ENCODE measurements at places on chromosomes 1 and 21.

- no peak for DNase-seq
Observed at GRCh38 chr1:83996621-83997020, 2.3 kb downstream of the TTLL7 start.

DNA sequence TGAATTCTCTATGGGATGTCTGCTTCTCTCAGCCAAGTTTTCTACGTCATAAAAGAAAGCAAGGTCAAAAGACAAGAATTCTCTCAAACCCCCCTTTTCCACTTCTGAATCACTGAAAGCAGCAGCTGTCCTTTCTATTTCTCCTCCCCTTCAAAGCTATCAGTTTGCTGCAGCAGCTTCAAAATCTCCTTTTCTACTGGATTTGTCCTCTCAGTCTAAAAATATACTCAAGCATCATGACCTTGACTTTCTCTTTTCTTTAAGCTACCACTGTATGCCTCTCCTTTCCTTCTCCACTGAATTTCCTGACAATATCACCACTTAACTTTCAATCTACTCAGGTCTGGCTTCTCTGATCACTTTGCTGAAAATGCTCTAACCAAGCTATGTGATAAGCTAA, 1.9 kb downstream of the WDR64 start:
- no peak for DNase-seq

DNA sequence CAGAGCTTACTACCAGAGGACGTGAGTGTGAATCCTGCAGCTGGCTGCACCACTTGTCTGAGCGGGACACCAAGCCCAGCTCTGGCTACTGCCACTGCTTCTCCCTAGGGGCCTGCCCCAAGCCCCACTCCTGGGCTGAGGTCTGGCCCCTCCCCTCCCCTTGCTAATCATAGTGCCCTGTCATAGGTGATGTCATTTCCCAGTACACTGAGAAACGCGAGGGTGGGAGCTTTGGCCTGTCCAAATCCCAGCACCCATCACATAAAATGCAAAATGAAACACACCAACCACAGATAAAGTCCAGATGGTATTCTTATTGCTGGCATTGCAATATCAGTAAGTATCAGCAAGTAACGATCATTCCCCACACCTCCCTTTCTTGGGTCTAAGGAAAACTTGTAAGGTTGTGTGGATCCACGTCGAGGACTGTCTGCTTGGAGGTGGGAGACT, 77.7 kb downstream of the TOMM20 start:
- DNase-seq, result no peak

DNA sequence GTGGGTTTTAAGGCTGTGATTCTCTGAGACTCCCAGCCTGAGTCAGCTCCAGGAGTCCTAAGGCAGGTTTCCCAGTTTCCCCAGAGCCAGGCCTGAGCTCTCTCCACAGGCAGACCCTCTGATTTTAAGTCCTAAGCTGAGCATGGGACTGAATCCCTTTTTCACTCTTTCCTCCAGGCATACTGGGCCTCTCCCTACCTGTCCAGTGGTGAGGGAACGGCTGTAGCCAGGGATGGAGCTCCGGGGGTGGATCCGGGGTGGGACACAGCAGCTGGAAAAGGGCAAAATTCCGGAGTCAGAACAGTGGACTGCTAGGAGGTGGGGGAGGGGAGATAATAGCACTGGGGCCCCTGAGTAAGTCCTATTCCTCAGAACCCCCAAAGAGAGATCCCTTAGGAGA, 30.0 kb downstream of the DLGAP3 start:
- no peak for DNase-seq

- DNase-seq, result no peak
Observed at GRCh38 chr21:17472592-17473271, 40.1 kb upstream of the CXADR start.

DNA sequence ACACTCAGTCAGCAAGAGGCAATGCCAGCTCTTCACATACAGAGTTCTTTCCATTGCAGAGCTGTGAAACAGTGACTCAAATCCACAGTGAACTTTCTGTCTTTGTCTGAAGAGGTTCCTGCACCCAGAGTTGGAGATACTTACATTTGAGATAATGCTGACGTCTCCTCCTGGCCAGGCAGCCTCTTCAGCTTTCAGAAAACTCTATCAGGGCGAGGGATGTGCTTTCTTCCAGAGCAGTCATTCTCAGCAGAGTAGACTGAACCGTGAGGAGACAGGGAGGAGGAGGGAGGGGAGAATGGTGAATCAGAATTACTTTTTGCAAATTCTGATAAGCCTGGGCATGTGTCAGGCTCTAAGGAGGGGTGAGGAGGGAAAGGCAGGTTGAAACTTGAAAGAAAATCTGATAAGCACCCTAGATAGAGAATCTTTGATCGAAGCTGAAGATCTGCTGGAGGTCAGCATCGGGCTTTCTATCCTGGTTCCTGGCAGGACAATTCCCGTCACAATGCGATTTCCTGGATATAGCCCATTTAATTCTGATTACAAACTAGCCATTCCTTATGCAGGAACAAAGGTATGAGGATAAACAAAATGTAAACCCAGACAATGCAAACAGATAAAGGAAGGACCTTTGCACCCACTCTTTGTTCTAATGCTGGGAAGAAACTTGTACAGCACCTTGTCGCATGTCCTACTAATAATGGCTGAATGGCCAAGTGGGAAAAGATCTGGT, 18.9 kb upstream of the NID1 start:
- DNase-seq, result no peak

GRCh38 chr1:70509996-70510876, 99.2 kb downstream of the CTH start:
- no peak for DNase-seq

DNA sequence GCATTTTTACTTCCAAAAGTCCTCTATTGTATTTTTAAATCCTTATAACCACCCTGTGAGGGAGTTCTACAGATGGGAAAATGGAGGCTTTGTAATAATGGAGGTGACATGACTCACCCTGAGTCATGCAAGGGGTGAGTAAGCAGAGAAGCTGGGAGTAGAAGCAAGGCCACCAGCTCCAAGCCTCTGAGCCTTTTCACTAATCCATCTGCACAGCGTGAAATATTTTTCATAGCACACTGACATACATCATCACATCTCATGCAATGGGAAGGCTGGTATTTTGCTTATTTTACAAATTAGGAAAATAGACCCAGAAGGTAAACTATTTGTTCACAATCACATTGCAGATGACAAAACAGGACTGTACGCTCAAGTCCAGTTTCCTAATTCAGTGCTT, 96.9 kb downstream of the KCNH1 start:
- no peak for DNase-seq

DNA sequence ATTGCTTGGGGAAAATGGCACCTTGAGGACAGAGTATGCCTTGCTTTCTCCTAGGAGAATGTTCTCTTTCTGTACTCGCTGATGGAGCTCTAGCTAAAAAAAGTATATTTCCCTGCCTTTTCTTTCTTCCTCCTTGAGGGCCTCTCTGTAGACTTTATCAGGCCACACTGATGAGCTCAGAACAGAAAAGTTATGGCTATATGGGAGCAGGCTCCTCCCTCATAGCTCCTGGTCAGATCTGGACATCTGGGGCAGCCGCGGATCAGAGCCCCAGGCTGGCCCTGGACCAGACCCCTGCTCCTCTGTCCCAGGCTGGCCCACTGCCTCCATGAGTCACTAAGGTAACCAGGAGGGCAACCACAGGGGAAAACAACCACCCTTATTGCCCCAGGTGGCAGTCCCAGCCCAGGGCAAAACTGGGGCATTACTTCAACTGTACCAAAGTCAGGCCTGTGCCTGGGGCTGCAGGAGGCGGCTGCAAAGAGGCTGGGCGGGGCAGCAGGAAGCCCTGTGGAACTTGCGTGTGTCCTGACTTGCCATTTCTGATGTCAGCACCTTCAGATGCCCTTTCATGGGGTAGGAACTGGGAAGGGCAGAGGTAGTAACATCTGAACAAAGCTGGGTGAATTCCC, 26.3 kb upstream of the ZNF648 start:
- DNase-seq, result no peak

DNA sequence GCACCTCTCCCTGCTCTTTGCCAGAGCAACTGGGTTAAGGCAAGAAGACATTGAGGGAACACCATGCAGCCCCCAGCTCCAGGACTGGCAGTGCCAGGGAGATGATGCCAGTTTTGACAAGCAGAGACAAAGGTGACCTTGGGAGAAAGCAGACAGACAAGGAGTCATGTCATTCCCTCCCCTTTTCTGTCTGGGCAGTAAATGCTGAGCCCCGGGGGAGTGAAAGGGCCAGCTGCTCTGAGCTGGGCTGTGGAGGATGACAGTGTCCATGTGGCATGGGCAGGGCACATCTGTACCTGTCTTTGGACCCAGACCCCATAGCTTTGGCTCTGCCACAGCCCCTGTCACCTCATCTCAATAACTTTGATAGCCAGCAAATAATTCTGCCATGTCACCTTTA, 24.2 kb downstream of the PLEKHA6 start:
- DNase-seq, result no peak

GRCh38 chr1:51442616-51443015, 76.5 kb downstream of the EPS15 start:
- DNase-seq, result no peak

- no peak for DNase-seq
Observed at GRCh38 chr1:97254731-97255463, 533.3 kb downstream of the PTBP2 start.

- no peak for DNase-seq
Observed at GRCh38 chr1:231612393-231613089, 14.0 kb upstream of the DISC1 start.

DNA sequence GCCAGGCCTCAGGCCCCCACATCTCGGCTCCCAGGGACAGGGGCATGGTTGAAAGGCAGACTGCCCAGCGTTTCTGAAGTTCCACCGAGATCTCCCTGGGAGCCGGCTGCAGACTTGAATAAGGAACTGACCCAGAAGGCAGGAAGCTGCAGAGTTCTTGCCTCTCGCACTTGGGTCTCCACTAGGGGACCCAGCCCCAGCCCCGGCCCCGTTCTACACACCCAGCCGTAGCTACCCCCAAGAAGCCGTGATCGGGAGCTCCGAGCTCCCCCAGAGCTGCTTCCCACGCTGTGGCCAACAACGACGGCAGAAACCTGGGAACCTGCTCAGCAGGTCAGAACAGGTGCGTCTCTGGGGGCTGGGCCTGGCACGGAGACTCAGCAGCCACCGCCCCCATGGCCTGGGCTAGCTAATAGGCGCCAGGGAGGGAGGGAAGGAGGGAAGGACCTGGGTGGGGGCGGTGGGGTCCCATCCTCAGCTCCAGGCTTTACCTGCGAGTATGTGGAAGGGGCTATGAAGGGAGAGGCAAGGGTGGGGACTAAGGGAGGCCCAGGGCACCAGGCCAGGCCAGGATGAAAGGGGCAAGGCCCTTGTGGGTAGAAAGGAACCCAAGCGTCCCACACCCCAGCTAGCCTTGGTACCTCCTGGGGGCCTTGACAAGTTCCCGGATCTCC, at the start of gene NECTIN4:
Gene NECTIN4 (minus strand): TSS at position 308 of the 674 bp plus-strand sequence. CDS start 262 bp downstream, at position 46.
- DNase-seq, result no peak

DNA sequence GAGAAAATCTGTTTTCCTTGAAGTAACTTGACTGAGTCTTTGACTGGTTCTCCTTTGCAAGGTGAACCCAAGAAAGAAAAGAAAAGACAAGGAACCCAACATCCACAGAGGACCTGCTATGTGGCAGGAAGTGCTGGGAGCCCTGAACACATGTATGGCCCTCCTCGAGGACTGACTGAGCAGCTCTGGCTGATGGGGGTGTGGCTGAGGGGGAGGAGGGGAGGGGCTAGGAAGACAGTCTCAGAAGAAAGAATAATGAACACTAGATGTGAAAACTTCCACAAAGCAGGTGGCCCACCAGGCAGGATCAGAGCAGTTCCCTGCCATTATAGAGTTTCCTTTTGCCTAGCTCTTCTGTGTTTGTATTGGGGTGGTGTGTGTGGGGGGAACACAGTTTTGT, 26.1 kb downstream of the NENF start:
- no peak for DNase-seq

DNA sequence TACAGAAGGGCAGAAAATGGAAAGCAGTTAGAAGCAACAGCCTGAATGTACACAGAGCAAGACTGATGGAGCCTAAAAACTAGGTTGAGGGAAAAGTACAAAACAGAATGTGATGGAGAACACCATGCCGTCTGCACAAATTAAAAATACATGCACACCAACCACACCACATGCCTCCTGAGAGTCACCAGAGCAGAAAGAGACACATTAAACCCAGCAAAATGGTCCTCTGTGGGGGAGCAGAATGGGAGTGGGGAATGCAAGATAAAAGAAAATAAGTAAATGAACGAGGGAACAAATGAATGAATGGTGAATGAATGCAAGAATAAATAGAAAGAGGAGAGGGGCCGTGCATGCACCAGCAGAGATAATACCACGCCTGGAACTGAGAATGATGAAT, 24.1 kb downstream of the PADI2 start:
- no peak for DNase-seq

DNA sequence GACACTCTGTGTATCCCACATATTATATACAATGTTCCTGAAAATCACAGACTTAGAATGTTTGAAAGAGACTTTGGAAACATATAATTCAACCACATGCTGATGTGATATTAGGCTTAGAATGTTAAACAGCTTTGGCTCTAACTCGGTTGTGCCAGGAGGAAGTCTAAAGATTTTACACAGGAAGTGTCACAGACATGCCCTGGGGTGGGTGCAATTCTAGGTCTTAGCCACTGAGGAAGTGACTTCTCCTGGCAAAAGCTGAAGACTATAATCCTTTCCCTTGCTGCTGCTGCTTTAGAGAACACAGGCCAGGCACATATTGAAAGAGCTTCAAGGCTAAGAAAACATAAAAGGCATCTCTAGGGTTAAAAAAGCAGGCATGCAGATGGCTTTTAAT, 51.0 kb downstream of the RPL5 start:
- DNase-seq, result no peak

DNA sequence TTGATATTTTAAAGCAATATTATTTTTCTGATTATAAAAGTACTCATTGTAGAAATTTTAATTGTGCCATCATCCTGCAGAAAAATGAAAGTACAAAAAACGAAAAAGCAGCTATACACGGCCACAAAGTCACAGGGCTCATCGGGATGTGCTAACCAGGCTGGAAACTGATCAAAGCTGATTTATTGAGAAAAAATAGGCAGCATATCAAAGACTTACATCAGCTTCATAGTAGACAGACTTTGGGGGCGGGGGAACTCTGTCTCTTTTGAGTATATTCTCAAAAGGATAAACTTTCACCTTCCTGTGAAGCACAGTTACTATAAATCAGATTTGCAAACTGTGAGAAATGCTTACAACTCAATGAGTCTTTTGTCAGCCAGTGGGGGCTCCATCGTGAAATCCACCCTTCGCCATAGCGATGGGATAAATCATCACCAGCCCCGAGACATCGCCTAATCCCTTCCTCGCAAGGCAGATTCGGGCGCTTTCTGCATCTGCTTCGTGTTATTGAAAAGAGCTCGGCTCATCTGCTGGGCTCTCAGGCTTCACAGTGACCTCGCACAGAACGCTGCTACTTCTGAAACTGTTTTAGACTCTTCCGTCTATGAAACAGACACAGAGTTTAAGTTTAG, 69.2 kb upstream of the ERG start:
- DNase-seq, result no peak
